Vagina (tissue), 2 donors: ENCODE measurements at places on chromosomes 7 and 10. TPM values are rescaled to one million over a fixed set of nuclear protein-coding genes. Genes with fewer than 3 reads are reported as not detected.

Gene TFEC
- 4.7 TPM for total RNA-seq

Gene UCN3
- not detected for total RNA-seq

Gene PARD3
- total RNA-seq, result 95.5 TPM

Gene INHBA
- total RNA-seq, result 2.2 TPM

Gene MSMB
- total RNA-seq, result not detected

Gene GALNT17
- total RNA-seq, result 3.9 TPM

Gene WASHC2C
- total RNA-seq, result 36.1 TPM

Gene TMEM213
- total RNA-seq, result not detected

GRCh38 chr10:44975431-44976331 lies 2.9 kb downstream of the DEPP1 start:
- no peak for DNase-seq
- peak overlapping the region; percentile 95 for H3K27ac ChIP-seq
- H3K27me3 ChIP-seq, result no peaks in the 10 kb centered on the region
- peaks cover 4% of the 10 kb centered on the region for H3K36me3 ChIP-seq
- H3K4me1 ChIP-seq, result peaks cover 56% of the 10 kb centered on the region

DNA sequence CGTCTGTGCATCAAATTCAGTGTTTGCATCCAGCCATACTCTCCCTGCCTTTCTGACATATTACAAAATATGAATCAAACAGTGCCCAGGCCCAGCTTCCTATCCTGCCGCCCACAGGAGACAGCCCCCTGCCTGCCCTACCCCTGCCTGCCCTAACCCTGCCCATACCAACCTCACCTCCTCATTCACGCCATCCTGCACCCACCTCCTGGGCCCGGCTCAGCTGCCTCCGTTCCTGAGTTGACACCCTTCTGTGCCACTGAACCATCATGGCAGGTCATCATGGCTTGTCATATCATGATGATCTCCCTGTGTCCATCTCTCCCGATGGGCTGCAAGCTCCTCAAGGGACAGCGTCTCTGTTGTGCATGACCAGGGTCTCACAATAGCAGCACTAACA lies 72.3 kb downstream of the TNS3 start:
- H3K4me3 ChIP-seq, result no peak overlapping the region
- H3K4me1 ChIP-seq, result peaks cover 40% of the 10 kb centered on the region
- H3K27me3 ChIP-seq, result no peaks in the 10 kb centered on the region
- no peak overlapping the region for H3K27ac ChIP-seq
- H3K36me3 ChIP-seq, result no peaks in the 10 kb centered on the region
- DNase-seq, result no peak

DNA sequence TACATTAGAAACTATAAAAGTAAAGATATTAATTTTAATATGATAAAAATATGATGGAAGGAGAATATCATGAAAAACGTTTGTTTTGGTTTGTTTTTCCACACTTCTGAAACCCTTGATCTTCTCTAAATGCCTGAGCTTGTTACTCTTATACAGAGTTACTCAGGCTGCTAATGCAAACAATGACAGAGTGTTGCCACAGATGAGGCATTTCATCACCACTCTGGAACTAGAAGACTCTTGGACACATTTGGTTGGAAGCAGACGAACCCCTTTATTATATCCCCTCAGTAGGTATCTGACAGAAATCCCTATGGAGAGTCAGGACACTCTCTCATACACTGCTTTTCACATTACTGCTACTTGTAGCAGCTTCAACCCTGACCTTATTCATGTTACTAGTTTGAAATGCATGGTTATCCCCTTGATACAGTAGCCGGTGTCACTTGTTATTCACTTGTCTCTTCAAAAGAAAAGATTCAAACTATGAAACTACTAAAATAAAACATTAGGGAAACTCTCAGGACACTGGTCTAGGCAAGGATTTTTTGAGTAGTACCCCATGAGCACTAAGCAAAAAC lies 66.9 kb downstream of the SEMA3C start:
- H3K4me1 ChIP-seq, result peaks cover 13% of the 10 kb centered on the region
- H3K27me3 ChIP-seq, result no peaks in the 10 kb centered on the region
- no peak overlapping the region for H3K4me3 ChIP-seq
- H3K36me3 ChIP-seq, result no peaks in the 10 kb centered on the region

GRCh38 chr10:86049442-86049841 lies 317.2 kb downstream of the GRID1 start:
- no peak for DNase-seq
- no peaks in the 10 kb centered on the region for H3K36me3 ChIP-seq
- no peak overlapping the region for H3K27ac ChIP-seq
- H3K4me1 ChIP-seq, result no peaks in the 10 kb centered on the region
- no peak overlapping the region for H3K4me3 ChIP-seq

GRCh38 chr10:75331081-75331480 lies 70.5 kb downstream of the ZNF503 start:
- H3K4me1 ChIP-seq, result no peaks in the 10 kb centered on the region
- H3K36me3 ChIP-seq, result no peaks in the 10 kb centered on the region
- H3K27ac ChIP-seq, result no peak overlapping the region
- no peaks in the 10 kb centered on the region for H3K27me3 ChIP-seq
- no peak overlapping the region for H3K4me3 ChIP-seq

- no peak overlapping the region for H3K4me3 ChIP-seq
- H3K4me1 ChIP-seq, result peaks cover 12% of the 10 kb centered on the region
- no peak for DNase-seq
- H3K27me3 ChIP-seq, result no peaks in the 10 kb centered on the region
- no peaks in the 10 kb centered on the region for H3K36me3 ChIP-seq
These were observed 1.7 kb upstream of the ANKRD22 start for GRCh38 chr10:88853155-88853881.

DNA sequence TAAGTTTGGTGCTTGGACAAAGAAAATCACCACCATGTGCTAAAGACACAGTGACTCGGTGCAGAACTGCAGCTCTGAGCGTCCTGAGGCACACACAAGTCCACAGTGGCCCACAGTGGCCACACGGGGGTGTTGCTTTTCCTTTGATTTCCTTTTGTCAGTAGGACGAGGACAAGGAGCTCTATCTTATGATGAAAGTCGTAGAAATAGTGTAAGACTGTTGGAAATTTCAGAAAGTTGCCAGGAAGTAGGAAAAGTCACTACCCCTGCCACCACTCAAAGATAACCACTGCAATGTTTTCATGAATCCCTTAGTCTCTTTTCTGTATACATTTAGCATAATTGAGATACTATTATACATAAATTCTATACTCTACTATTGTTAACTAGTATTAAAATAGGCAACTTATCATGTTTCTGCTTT lies 146.0 kb downstream of the TNS3 start:
- DNase-seq, result no peak
- H3K27me3 ChIP-seq, result no peaks in the 10 kb centered on the region
- H3K4me3 ChIP-seq, result no peak overlapping the region
- H3K36me3 ChIP-seq, result no peaks in the 10 kb centered on the region
- H3K4me1 ChIP-seq, result no peaks in the 10 kb centered on the region

- no peak overlapping the region for H3K4me3 ChIP-seq
- H3K27ac ChIP-seq, result no peak overlapping the region
- H3K4me1 ChIP-seq, result no peaks in the 10 kb centered on the region
- DNase-seq, result no peak
- H3K27me3 ChIP-seq, result no peaks in the 10 kb centered on the region
These were observed 285.9 kb downstream of the CELF2 start for GRCh38 chr10:11303361-11304170.

DNA sequence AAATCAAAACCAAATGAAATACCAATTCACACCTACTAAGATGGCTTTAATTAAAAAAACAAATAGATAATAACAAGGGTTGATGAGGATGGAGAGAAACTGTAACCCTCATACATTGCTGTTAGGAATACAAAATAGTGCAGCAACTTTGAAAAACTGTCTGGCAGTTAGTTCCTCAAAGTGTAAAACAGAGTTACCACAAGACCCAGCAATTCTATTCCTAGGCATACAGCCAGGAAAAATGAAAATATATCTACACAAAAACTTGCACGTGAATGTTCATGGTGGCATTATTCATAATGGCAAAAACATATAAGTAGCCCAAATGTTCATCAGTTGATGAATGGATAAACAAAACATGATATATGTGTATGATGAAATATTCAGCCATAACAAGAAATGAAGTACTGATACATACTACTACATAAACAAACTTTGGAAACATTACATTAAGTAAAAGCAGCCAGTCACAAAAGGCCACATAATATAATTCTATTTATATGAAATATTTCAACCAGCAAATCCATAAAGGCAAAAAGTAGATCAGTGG lies 83.5 kb downstream of the BRAF start:
- H3K4me1 ChIP-seq, result no peaks in the 10 kb centered on the region
- no peak for DNase-seq
- no peak overlapping the region for H3K4me3 ChIP-seq
- no peak overlapping the region for H3K27ac ChIP-seq

DNA sequence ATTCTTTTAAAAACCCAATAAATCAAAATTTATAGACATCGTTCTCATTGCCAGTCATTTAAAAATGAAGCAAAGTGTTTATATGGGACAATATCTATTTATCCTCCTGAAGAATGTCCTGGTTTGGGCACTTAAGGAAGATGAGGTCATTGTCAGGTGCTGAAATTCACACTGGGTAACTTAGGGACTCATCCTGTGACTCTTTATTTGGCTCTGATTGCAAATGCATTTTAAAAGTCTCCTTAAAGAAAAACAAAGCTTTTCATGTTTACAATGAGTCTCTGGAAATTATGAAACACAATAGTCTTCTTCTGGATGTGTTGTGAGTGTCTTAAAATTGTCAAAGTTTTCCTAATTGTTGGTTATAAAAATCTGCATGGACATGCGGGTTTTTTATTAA lies 69.5 kb upstream of the GPR158 start:
- no peaks in the 10 kb centered on the region for H3K4me1 ChIP-seq
- H3K36me3 ChIP-seq, result no peaks in the 10 kb centered on the region
- no peak overlapping the region for H3K27ac ChIP-seq
- no peak overlapping the region for H3K4me3 ChIP-seq
- no peak for DNase-seq

DNA sequence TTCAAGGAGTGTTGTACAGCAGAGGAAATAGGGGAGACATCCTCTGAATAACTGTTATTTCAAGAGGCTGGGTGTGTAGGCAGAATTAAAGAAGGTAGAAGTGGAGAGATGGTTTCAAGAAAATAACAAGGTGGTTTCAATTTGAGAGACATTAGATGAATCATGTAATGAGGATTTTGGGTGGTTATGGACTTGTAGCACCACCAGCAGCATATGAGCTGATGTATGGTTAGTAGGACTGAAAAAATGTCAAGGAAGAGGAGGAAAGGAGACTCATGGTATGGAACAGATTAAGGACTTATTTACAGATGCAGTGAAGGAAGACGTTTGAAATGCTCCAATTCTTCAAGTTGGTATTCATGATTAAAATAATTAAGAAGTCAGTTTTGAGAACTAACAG lies 166.2 kb downstream of the EXOC4 start:
- no peaks in the 10 kb centered on the region for H3K36me3 ChIP-seq
- H3K4me1 ChIP-seq, result no peaks in the 10 kb centered on the region
- no peaks in the 10 kb centered on the region for H3K27me3 ChIP-seq

GRCh38 chr10:98338896-98339295 lies 70.9 kb upstream of the LOXL4 start:
- H3K4me1 ChIP-seq, result peaks cover 13% of the 10 kb centered on the region
- no peaks in the 10 kb centered on the region for H3K27me3 ChIP-seq
- H3K36me3 ChIP-seq, result no peaks in the 10 kb centered on the region
- no peak overlapping the region for H3K27ac ChIP-seq
- H3K4me3 ChIP-seq, result no peak overlapping the region

- H3K27ac ChIP-seq, result no peak overlapping the region
- peaks cover 10% of the 10 kb centered on the region for H3K27me3 ChIP-seq
- DNase-seq, result no peak
These were observed 2.4 kb downstream of the RBM20 start for GRCh38 chr10:110646417-110647135.
